ENCODE measurements at places on chromosomes 4 and X. TPM values are rescaled to one million over a fixed set of nuclear protein-coding genes. Genes with fewer than 3 reads are reported as not detected.

Gene ZNF732
- 0.30 TPM for total RNA-seq

Gene H2BW2
- not detected for total RNA-seq

Gene SOD3
- 66.9 TPM for total RNA-seq

Gene PAGE1
- total RNA-seq, result not detected

Gene MAGEC2
- not detected for total RNA-seq

Gene BTC
- under 0.01 TPM for total RNA-seq

Gene SMARCA1
- 59.3 TPM for total RNA-seq

Gene VMA21
- total RNA-seq, result 21.4 TPM

Gene FNIP2
- 40.3 TPM for total RNA-seq

Gene RTL5
- 3.3 TPM for total RNA-seq

Gene ERAS
- total RNA-seq, result not detected

Gene LINC00632
- 8.9 TPM for total RNA-seq

Gene MID1
- 21.2 TPM for total RNA-seq

Gene SCRG1
- 0.35 TPM for total RNA-seq

Gene SRPK3
- under 0.01 TPM for total RNA-seq

Gene RBM46
- total RNA-seq, result not detected

Gene FGB
- not detected for total RNA-seq

Gene AFF2
- 0.12 TPM for total RNA-seq

Gene FRG2
- total RNA-seq, result not detected

Gene ERVMER34-1
- total RNA-seq, result not detected

Gene CCNB3
- under 0.01 TPM for total RNA-seq

Gene ADAM29
- not detected for total RNA-seq

Gene NXT2
- 7.6 TPM for total RNA-seq

Gene CSAG2
- not detected for total RNA-seq

Gene FAM241A
- total RNA-seq, result 0.47 TPM

Gene PROM1
- 0.08 TPM for total RNA-seq

Gene STARD8
- 0.94 TPM for total RNA-seq

Gene S100G
- total RNA-seq, result not detected

Gene LDB2
- total RNA-seq, result 543 TPM

Gene GSX2
- total RNA-seq, result not detected

Gene SPANXD
- total RNA-seq, result not detected

Gene ZDHHC9
- 19.0 TPM for total RNA-seq

Gene RAB39B
- total RNA-seq, result 0.53 TPM

Gene POLA1
- 8.5 TPM for total RNA-seq

Gene RNF128
- 1.6 TPM for total RNA-seq

Gene SMR3A
- total RNA-seq, result not detected

Gene FAM149A
- total RNA-seq, result 2.3 TPM

Gene CT83
- not detected for total RNA-seq

Gene ABCG2
- total RNA-seq, result 3.4 TPM

Gene GABRB1
- total RNA-seq, result not detected

Gene CT45A2
- not detected for total RNA-seq

Gene GLUD2
- total RNA-seq, result 0.68 TPM

Gene ARL13A
- not detected for total RNA-seq

Gene TLR1
- total RNA-seq, result 0.68 TPM

Gene GAGE12J
- total RNA-seq, result not detected

Gene NAA11
- total RNA-seq, result not detected

Gene PNMA6A
- total RNA-seq, result 0.68 TPM

Gene SH3BP2
- 6.7 TPM for total RNA-seq
